ENCODE measurements at places on chromosomes 12 and 14.

DNA sequence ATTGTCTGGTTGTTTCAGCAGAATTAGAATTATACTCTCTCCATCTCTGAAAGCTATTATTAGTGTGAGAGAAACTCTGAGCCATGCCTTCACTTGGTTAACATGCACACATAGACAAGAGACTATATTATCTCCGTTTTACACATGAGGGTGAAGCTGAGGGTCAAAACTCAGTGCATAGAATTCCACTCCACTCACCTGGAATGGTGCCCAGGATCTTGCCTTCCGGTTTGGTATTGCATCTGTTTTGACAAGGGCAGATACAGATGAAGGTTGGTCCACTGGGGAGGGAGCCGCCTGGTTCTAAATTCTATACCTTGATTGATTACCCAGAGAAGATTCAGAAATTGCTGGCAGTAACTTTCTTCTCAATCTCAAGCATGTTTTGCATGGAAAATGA, 149.5 kb upstream of the PELI2 start:
- no peak for DNase-seq

GRCh38 chr14:84482256-84483071, 1047.5 kb upstream of the FLRT2 start:
- DNase-seq = no peak

GRCh38 chr12:20439626-20440025, 71.3 kb downstream of the PDE3A start:
- no peak for DNase-seq

DNA sequence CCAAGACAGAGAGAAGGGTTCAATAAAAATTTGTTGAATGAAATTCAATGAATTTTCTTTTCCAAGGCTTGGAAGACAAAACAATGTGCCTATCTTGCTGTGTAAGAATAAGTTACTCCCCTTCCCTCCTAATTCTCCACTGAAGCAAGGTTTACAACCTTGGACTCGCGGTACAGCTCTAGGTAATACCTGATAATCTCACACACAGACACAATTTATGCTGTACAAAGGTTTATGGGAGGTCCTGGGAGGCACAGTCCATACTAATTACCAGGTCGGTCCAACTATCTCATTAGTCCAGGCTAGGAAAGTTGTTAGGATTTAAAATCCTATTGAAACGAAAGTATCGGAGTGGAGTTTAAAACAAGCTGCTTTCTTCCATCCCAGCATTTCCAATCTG, 42.6 kb downstream of the NELL2 start:
- DNase-seq = no peak

DNA sequence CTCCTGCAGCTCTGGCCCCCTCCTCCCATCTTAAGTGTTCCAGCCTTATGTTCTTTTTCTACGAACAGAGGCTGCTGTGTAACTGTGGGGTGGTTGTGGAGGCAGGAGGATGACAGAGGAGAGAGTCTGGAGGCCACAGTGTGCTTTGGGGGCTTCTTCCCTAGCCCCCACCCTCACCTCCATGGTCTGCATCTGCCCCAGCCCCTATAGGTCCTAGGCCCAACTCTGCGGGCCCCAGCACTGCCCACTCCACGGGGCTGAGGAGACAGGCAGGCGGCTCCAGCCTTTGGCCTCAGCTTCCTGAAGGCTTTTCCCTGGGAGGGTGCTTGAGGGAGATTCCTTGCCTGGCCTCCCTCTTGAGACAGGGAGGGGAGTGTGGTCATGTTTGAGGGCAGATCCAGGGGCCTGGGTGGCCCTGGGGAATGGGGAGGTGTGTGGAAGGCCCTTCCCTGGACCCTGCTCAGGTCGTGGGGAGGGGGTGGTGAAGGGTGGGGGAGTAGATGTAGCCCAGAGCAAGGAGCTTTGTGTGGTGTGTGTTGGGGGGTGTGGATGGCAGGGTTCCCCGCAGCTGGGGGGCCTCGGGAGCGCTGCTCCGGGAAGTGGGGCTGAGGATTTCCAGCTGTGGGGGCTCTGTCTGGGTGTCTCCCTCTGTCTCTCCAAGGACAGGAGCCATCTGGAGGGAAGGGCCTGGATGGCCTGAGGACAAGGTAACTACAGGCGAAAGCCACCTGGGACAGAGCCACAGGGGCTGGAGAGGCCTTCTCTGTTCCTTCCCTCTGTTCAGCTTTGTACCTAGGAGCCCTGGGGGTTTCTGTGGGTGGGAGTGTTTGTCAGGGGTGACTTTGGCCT, 1.1 kb downstream of the SMIM41 start:
- DNase-seq = no peak

GRCh38 chr14:57492859-57493258, 798 bp downstream of the CCDC198 start:
- DNase-seq = no peak

- DNase-seq = no peak
Measured at GRCh38 chr12:2431810-2432209, 363.0 kb upstream of the FKBP4 start.

DNA sequence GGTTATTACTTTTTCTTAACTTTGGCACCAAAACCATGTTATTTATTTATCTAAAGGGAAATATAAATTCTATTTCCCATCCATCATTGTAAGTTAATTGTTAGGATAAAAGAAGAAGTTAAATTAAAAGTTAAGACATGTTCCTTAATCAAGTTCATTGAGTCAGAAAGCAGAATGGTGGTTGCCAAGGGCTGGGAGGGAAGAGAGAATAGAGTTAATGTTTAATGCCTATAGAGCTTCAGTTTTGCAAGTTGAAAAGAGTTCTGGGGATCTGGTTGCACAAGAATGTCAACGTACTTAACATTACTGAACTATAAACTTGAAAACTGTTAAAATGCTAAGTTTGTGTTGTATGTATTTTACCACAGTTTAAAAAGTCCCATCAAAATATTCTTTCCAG, 63.2 kb upstream of the NR2C1 start:
- no peak for DNase-seq

DNA sequence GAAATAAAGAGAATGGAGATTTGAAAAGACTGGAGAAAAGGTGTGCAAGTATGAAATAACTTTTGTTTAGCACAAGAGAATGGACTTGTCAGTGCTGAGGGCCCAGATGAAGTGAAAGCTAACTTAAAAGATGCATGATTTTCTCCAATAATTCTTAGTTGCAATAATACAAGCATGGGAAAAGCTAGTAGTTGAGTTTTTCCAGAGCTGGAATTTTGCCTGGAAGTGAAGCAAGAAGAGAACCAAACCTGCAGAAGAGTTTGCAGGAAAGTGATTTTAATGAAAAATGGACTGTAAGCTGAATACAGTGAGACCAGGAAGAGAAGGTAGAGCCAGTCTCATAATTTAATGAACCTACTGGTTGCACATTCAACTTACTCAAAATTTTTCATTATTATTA, 69.3 kb upstream of the FSCB start:
- DNase-seq = no peak

DNA sequence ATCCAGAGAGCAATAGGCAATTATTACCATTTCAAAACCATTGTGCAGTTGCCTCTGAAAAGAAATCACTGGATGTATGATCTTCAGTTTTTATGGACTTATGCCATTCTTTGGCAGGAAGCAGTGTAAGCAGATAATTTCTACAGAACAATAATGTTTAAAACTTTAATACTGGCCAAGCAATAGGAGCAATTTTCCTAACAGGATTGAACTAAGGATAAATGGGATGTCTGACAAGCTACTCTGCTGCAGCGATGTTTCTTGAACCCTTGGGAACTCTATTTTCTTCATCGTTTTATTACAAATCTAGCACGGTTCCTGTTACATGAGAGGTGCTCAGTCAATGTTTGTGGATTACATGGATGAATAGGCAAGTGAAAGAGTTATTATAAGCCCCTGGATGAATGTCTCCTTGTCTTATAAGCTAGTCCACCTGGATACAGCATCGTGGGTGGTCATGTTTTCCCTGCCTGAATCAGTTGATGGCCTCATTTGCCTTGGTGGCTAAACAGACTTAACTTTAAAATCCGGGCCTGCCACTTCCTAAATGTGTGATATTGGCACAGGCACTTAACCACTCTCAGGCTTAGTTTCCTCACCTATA, 68.2 kb upstream of the MDM1 start:
- no peak for DNase-seq

DNA sequence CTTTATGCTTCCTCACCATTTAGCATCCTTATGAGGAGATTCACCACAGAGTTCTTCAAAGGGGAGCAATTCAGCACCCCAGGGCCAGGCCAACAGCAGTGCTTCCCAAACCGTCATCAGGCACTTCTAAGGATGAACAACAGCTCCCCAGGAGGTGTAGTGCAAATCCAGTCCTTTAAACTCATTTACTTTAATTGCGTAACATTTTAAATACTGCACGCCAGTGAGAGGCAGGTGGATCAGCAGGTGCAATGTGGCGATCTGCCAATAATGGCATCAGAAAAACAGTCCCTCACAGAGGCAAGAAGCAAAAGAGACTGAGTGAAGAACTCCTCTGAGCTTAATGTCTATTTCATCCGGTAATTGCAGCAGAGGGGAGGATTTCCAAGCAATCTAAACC, 770.9 kb upstream of the FOXG1 start:
- no peak for DNase-seq

DNA sequence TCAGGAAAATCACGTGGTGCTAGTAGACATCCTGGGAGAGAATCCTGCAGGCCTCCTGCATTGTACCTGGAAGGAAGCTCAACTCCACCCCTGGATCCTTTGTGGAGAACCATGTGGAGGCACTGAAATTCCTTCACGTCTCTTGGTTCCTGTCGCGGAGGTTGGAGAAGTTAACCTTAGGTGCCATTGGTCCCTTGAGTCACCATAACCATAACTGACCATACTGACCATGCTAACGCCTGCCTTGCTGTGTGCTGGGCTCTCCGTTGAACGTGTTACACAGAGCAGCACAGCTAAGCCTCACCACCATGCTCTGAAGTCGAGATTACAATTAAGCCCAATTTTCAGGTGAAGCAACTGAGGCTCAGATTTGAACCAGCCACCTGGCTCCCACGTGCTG, 18.6 kb downstream of the C14orf132 start:
- DNase-seq = no peak

GRCh38 chr12:102462386-102462785, 18.0 kb downstream of the IGF1 start:
- no peak for DNase-seq

- no peak for DNase-seq
Measured at GRCh38 chr14:33465846-33466700, 484.8 kb downstream of the EGLN3 start.

DNA sequence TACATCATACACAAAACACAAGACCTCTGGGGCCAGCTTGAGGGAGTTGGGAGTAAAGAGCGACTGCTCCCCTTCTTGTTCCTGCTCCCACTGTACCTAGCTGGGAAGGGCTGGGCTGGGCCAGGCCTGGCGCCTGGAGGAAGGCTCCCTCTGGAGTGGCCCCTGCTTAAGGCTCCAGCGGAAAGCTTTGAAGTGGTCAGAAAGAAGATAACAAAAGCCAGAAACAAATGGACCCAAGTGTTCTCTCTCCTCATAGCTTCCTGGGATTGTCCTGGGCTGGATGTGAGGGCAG, 25.3 kb downstream of the PRPF40B start:
- DNase-seq = no peak

GRCh38 chr12:131061041-131061806, 107.5 kb downstream of the ADGRD1 start:
- no peak for DNase-seq

- DNase-seq = no peak
Measured at GRCh38 chr14:64012720-64013119, 159.9 kb downstream of the SYNE2 start.

GRCh38 chr14:44778604-44779003, 183.1 kb downstream of the KLHL28 start:
- DNase-seq = no peak

GRCh38 chr14:49904270-49904669, 11.4 kb downstream of the ARF6 start:
- no peak for DNase-seq

DNA sequence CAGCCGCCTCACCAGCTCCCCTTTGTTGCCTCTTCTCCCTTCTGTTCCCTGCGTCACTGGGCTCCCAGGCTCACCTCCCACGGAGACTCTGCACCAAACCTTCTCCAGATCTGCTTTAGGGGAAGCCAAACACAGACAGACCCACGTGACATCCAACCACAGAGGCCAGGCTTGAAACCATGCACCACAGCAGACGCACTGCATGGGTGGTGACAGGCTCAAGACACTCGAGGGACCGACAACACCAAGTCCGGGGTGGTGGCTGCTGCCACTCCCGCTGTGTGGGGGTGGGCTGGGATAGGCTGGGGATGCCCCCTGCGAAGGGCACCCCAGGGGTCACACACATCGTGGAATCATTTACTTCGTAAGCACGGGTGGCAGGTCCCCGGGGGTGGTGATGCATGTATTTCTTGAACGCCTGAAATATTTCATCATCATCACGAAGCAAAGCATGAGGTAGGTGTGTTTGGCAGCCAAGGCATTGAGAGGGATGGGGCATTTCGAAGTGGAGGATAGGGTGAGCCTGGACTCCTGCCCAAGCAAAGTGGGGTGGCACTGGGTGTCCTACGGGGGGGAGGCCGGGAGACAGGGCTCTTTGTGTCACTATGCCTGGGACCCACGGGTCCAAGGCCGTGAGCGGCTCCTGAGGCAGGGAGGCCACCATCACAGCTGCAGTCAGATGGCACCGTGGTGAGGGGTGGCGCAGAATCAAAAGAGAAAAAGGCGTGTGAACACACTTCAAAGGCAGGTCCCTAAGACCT, 66.8 kb upstream of the RFLNA start:
- no peak for DNase-seq

DNA sequence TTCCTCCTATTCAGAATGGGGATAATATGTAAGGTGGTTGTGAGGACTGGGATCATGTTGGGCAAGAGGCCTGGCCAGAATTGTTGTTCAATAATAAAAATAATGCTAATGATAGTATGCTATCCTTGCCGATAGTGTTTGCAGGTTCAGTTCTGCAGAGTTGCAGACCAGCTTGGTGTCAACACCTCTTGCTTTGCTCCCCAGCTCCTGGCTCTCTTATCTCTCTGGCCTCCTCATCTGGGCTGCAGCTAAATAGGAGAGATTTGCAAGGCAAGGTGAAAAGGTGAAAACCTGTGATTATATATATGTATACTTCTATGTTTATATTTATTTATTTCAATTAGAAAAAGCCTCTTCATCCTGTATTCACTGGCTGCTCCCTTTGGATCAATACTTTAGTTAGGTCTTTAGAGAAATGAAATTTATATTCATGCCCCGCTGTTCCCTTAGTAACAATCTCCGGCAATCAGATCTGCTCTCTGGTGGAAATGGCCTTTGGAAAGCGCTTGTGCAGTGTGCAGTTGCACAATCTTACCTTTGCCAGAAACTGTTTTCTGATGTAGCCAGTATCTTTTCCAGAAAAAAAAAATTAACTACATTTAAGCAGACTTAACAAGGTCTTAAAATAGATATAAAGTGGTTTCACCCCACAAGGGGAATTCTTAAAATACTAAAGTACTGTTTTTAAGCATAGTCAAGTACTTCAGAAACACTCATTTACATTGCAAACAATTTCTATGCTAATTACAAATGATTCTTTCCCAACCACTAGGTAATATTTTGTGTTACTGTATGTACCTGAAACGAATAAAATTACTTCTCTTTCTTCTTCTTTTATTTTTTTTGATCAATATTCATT, 19.1 kb upstream of the ACVR1B start:
- no peak for DNase-seq
